ENCODE measurements at places on chromosomes 3 and 15. TPM values are rescaled to one million over a fixed set of nuclear protein-coding genes. Genes with fewer than 3 reads are reported as not detected.

- H3K4me3 ChIP-seq, result no peak overlapping the region
- H3K4me1 ChIP-seq, result no peaks in the 10 kb centered on the region
- DNase-seq, result no peak
- no peaks in the 10 kb centered on the region for H3K27me3 ChIP-seq
- no peak overlapping the region for H3K27ac ChIP-seq
Observed at GRCh38 chr3:143171141-143171980, 51.8 kb downstream of the CHST2 start.

DNA sequence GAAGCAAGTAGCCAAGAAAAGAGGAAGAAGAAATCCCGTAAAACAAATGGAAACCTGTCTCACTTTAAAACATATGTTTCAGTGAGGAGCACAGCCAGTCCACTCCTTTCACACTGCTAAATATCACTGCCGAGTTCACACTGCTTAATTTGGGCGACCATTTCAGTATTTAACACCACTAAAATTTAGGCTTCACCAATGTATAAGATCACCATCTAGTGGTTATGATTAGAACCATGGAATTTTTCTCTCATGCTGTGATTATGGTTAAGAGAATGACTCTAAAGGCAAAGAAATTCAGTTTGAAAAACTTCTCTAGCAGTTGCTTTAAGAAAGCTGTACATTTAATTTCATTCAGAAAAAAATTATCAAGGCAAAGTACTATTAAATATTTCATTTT, 16.6 kb downstream of the SLC4A7 start:
- peaks cover 5% of the 10 kb centered on the region for H3K4me1 ChIP-seq
- H3K4me3 ChIP-seq, result no peak overlapping the region
- no peak overlapping the region for H3K27ac ChIP-seq
- no peaks in the 10 kb centered on the region for H3K27me3 ChIP-seq
- DNase-seq, result no peak

- DNase-seq, result peak; percentile 96
- H3K4me1 ChIP-seq, result peaks cover 41% of the 10 kb centered on the region
- peaks cover 44% of the 10 kb centered on the region for H3K36me3 ChIP-seq
- H3K27ac ChIP-seq, result peak overlapping the region; percentile 66
- no peak overlapping the region for H3K4me3 ChIP-seq
Observed at GRCh38 chr3:53114011-53114400, 16.2 kb downstream of the RFT1 start.

GRCh38 chr15:64443747-64444621, 16.4 kb upstream of the ZNF609 start:
- no peak overlapping the region for H3K4me3 ChIP-seq
- H3K27ac ChIP-seq, result peak overlapping the region; percentile 28
- no peak for DNase-seq
- peaks cover 38% of the 10 kb centered on the region for H3K36me3 ChIP-seq
- H3K27me3 ChIP-seq, result no peaks in the 10 kb centered on the region

DNA sequence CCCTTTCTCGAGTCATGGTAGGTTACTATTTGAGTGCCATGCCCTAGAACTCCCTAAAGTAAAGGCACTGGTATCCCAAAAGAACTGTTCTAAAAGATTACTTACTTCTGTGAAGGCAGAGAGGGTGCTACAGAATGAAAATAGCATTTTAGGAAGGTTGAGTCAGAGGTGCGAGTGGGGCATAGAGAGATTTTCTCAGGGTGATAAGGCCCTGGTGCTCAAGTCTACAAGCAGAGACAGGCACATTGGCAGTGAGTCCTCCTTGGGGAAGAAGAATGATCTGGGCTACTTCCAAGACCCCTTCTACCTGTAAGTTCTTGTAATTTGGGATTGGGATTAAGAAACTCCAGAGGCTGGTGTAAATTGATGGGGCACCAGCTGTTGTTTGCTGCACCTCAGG, 96.7 kb downstream of the AKAP13 start:
- no peak for DNase-seq
- H3K36me3 ChIP-seq, result no peaks in the 10 kb centered on the region
- H3K27ac ChIP-seq, result no peak overlapping the region

DNA sequence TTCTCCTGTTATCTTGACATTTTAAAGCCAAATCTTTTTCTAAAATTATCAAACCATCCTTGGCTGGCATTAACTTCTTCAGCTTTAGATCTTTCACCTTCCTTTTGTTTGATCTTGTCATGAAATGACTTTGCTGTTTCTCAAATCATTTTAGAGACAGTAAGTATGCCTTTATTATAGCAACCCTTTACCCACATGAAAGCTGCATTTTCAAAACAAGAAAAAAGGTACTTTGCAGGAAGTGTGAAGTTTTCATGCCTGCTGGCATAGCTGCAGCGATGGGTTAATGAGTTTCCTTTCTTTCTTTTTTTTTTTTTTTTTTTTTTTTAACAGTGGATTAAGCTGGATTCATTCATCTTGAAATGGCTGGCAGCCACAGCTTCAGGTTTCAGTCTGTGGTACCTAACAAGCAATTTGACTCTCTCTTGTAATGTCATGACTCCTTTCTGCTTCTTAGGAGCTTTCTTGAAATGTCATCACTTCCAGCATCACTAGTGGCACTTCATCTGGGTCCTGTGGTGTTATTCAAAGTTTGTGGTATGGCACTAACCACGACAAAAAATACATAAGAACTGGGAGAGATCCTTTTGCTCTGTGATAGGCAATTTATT, 18.8 kb downstream of the SLC25A26 start:
- H3K4me3 ChIP-seq, result no peak overlapping the region
- H3K27me3 ChIP-seq, result no peaks in the 10 kb centered on the region
- H3K36me3 ChIP-seq, result peaks cover 35% of the 10 kb centered on the region

DNA sequence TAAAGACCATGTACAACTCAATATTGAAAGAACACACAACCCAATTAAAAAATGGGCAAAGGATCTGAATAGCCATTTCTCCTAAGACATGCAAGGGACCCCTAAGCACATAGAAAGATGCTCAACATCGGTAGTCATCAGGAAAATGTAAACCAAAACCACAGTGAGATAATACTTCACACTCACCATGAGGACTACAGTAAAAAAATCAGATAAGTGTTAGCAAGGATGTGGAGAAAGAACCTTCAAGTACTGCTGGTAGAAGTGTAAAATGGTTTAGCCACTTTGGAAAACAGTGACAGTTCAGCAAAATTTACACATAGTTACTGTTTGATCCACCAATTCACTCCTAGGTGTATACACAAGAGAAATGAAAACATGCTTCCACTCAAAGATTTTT, 30.1 kb upstream of the XIRP1 start:
- H3K4me3 ChIP-seq, result no peak overlapping the region
- H3K36me3 ChIP-seq, result no peaks in the 10 kb centered on the region
- H3K4me1 ChIP-seq, result no peaks in the 10 kb centered on the region

GRCh38 chr3:71601811-71602210, 18.3 kb upstream of the FOXP1 start:
- H3K36me3 ChIP-seq, result no peaks in the 10 kb centered on the region
- H3K27ac ChIP-seq, result no peak overlapping the region
- DNase-seq, result peak; percentile 24
- H3K27me3 ChIP-seq, result no peaks in the 10 kb centered on the region

DNA sequence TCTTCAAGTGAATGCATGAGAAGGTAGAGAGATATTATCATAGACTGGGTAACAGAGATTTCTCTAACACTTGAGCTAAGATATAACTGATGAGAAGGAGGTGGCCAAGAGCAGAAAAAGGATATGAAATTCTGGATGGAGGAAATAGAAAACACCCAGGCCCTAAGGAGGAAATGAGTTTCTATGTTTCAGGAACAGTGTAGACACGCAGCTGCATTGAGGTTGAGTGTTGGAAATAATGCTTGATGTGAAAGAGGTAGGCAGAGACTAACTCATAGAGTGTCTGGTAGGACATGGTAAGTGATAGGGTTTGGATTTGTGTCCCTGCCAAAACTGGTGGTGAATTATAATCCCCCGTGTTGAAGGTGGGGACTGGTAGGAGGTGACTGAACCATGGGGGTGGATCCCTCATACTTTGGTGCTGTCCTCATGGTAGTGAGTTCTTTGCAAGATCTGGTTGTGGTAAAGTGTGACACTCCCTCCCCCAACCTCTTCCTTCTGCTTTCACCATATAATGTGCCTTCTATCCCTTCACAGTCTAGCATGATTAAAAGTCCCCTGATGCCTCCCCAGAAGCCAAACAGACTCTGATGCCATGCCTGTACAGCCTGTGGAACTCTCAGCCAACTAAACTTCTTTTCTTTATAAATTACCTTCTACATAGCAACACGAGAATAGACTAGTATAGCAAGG, 787.3 kb downstream of the EDEM1 start:
- H3K4me1 ChIP-seq, result no peaks in the 10 kb centered on the region
- H3K4me3 ChIP-seq, result no peak overlapping the region
- no peak for DNase-seq
- H3K36me3 ChIP-seq, result no peaks in the 10 kb centered on the region

DNA sequence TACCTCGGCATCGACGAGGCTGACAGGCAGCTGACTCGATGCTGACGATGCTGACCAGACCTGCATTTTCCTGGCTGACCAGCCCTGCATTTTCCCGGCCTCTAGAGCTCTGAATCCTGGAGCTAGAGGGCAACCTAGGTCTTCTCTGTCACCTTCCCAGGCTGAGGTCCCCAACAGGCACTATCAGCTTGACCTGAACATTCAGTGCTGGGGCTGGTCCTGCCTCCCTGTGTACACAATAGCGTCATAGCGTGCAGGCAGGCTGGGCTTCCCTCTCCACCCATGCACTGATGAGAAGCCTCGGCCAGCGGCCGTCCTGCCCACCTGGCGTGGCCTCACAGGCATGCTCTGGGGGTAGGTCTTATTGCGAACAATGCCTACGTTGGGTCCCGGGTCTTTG, 62.3 kb upstream of the SNRPA1 start:
- H3K27ac ChIP-seq, result no peak overlapping the region
- no peak overlapping the region for H3K4me3 ChIP-seq
- H3K27me3 ChIP-seq, result no peaks in the 10 kb centered on the region
- no peaks in the 10 kb centered on the region for H3K4me1 ChIP-seq
- H3K36me3 ChIP-seq, result no peaks in the 10 kb centered on the region

GRCh38 chr3:159486580-159486979, 502.1 kb upstream of the IL12A start:
- H3K36me3 ChIP-seq, result no peaks in the 10 kb centered on the region
- no peak for DNase-seq
- no peak overlapping the region for H3K27ac ChIP-seq
- no peaks in the 10 kb centered on the region for H3K4me1 ChIP-seq

DNA sequence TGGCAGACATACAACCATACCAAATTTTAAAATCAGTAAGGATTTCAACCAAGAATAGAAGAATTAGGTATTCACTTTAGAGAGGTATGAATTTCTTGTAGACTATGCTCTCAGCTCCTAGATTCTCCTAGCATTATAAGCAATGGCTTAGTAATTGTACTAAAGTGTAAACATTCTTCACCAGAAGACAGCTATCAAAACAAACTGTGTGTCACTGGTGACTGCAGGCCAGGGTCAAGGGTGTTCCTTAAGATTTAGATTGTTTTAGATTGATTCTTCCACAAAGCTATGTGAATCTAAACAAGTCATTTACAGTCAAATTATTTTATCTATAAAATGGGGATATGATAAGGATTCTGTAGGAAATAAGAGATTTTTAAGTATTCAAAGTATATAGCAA, 23.1 kb upstream of the GP5 start:
- peaks cover 5% of the 10 kb centered on the region for H3K4me1 ChIP-seq
- H3K4me3 ChIP-seq, result no peak overlapping the region
- peaks cover 20% of the 10 kb centered on the region for H3K36me3 ChIP-seq
- H3K27ac ChIP-seq, result no peak overlapping the region
- no peak for DNase-seq

DNA sequence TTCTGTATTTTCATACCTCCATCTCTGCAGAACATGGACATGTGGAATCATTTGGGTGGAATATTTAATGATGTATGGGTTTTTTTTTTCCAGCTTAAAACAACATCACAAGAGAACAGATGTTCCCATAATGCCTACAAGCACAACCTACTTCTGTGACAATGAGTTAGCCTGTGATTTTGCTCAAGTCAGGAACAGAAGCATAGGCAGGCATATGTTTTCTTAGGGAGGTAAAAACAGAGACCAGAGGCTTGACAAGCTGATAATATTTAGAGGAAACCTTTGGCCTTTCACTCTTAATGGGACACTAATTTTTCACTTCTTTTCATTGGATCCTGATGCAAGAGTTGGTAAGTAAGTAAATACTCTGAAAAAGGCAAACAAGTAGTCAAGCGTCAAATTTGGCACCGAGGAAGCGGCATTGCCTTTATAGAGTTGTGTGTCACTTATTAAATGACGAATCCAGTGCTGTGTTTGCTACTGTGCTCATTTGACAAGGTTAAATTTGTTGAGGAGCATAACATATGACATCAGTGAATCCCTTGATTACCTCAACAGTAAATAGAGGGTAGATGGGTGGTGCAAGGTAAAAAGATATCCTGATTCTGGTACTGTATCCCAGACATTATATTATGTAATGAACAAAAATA, 66.7 kb upstream of the RBMS3 start:
- H3K36me3 ChIP-seq, result no peaks in the 10 kb centered on the region
- DNase-seq, result no peak
- no peak overlapping the region for H3K27ac ChIP-seq

- no peak overlapping the region for H3K27ac ChIP-seq
- H3K4me3 ChIP-seq, result no peak overlapping the region
- H3K36me3 ChIP-seq, result no peaks in the 10 kb centered on the region
- DNase-seq, result peak; percentile 3
Observed at GRCh38 chr3:143218166-143218835, 98.7 kb downstream of the CHST2 start.

GRCh38 chr15:92033723-92034122, 180.2 kb downstream of the SLCO3A1 start:
- H3K4me3 ChIP-seq, result no peak overlapping the region
- no peaks in the 10 kb centered on the region for H3K36me3 ChIP-seq
- no peaks in the 10 kb centered on the region for H3K27me3 ChIP-seq
- no peak for DNase-seq
- H3K27ac ChIP-seq, result no peak overlapping the region

- H3K27ac ChIP-seq, result no peak overlapping the region
- no peaks in the 10 kb centered on the region for H3K4me1 ChIP-seq
- no peak for DNase-seq
Observed at GRCh38 chr15:80573606-80574005, 121.5 kb upstream of the ABHD17C start.

DNA sequence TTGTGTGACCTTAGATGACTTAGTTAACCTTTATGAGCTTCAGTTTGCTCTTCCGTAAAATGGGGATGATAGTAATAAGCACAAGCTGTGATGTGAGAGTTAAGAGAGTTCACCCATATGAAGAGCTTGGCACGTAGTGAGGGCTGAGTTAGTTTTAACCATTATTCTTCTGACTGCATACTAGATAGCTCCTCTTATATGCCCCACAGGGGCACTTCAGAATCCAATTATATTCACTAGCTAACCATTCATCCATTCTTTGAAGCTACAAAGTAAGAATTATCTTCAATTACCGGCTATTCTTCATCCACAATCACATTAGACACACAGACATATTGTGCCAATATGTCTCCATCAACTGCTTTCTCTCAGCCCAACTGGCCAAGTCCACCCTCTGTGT, 159.0 kb upstream of the STT3B start:
- H3K27ac ChIP-seq, result no peak overlapping the region
- no peaks in the 10 kb centered on the region for H3K4me1 ChIP-seq
- H3K27me3 ChIP-seq, result no peaks in the 10 kb centered on the region
- H3K4me3 ChIP-seq, result no peak overlapping the region
- no peaks in the 10 kb centered on the region for H3K36me3 ChIP-seq

- H3K4me3 ChIP-seq, result no peak overlapping the region
- H3K27ac ChIP-seq, result no peak overlapping the region
- peaks cover 13% of the 10 kb centered on the region for H3K36me3 ChIP-seq
- DNase-seq, result no peak
Observed at GRCh38 chr3:48788544-48789162, 59.0 kb downstream of the PRKAR2A start.

PLIN1 gene
- total RNA-seq, result 3.0 TPM

VGLL4 gene
- total RNA-seq, result 61.9 TPM

FAM174B gene
- 10.4 TPM for total RNA-seq

ASB14 gene
- not detected for total RNA-seq

MYO1E gene
- total RNA-seq, result 37.0 TPM

SLC22A13 gene
- 0.29 TPM for total RNA-seq

FBN1 gene
- total RNA-seq, result 238 TPM

CPEB1 gene
- 5.8 TPM for total RNA-seq
